ENCODE measurements at places on chromosomes 16 and 17. TPM values are rescaled to one million over a fixed set of nuclear protein-coding genes. Genes with fewer than 3 reads are reported as not detected.

- H3K27me3 ChIP-seq = no peaks in the 10 kb centered on the region
- no peak overlapping the region for H3K4me3 ChIP-seq
- no peak for DNase-seq
- H3K36me3 ChIP-seq = no peaks in the 10 kb centered on the region
These were observed 453 bp upstream of the WFIKKN1 start for GRCh38 chr16:630249-630814.

DNA sequence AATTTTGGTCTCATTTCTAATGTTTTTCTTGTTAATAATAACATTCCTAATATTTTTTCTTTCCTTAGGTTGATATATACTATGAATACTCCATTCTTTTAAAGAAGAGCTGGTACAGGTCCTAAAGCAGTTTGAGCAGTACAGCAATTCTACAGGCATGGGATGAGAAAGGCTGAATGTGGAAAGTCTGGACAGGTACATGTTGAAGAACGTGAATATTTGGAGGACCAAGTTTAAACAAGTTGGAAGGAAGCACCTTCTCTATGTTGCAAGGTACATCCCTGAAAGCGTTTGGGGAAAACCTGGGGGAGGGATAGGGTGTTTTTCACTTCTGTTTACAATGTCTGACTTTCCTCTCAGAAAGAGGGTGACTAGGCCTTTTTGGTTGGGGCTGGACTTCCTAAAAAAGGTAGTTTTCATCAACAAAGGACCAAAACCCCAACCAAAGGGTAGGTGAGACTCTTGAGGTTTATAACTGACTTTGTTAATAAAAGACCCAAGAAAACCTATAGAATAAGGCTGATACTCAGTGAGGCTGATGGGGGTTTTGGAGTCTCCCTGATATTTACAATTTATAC, 95.9 kb upstream of the AXIN2 start:
- no peaks in the 10 kb centered on the region for H3K36me3 ChIP-seq
- no peak overlapping the region for H3K27ac ChIP-seq
- no peak overlapping the region for H3K4me3 ChIP-seq
- DNase-seq = no peak

DNA sequence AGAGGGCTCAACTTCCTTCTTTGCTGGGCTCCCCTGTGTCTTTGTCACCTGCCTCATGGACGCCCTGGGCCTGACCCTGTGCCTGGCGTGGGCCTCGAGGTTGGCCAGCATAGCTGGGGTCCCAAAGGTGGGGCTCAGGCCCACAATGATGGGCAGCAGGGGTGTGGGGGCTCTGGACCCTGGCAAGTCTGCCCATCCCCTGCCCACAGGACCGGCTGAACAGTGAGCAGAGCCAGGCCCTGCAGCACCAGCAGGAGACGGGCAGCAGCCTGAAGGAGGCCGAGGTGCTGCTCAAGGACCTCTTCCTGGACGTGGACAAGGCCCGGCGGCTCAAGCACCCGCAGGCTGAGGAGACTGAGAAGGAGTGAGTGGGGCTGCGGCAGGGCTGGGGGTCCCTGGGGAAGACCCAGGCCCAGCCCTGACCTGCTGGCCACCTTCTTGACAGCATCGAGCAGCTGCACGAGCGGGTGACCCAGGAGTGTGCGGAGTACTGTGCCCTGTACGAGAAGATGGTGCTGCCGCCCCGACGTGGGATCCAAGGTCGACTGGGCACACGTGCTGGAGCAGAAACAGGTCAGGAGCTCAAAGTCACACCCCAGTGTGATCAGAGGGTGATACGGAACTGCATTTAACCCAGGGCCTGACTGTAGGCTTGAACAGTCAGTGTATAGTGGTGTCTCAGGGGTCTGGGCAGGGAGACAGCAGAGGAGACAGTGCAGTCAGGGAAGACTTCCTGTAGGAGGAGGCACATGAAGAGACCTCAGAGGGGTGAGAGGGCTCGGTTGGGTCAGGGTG, 3.8 kb downstream of the EVPLL start:
- H3K4me3 ChIP-seq = no peak overlapping the region
- peaks cover 6% of the 10 kb centered on the region for H3K4me1 ChIP-seq
- H3K27me3 ChIP-seq = peaks cover 11% of the 10 kb centered on the region
- no peak for DNase-seq
- no peaks in the 10 kb centered on the region for H3K36me3 ChIP-seq
- no peak overlapping the region for H3K27ac ChIP-seq

- DNase-seq = no peak
- peaks cover 30% of the 10 kb centered on the region for H3K4me1 ChIP-seq
These were observed at the start of gene IGF2BP1 for GRCh38 chr17:48997103-48997826. IGF2BP1 (plus strand) TSS chr17:48997385; CDS start chr17:48997746, 361 bp downstream.

- no peak overlapping the region for H3K27ac ChIP-seq
- H3K4me1 ChIP-seq = peaks cover 6% of the 10 kb centered on the region
- no peak for DNase-seq
- no peaks in the 10 kb centered on the region for H3K36me3 ChIP-seq
These were observed 24.5 kb upstream of the HS3ST2 start for GRCh38 chr16:22789281-22789945.

DNA sequence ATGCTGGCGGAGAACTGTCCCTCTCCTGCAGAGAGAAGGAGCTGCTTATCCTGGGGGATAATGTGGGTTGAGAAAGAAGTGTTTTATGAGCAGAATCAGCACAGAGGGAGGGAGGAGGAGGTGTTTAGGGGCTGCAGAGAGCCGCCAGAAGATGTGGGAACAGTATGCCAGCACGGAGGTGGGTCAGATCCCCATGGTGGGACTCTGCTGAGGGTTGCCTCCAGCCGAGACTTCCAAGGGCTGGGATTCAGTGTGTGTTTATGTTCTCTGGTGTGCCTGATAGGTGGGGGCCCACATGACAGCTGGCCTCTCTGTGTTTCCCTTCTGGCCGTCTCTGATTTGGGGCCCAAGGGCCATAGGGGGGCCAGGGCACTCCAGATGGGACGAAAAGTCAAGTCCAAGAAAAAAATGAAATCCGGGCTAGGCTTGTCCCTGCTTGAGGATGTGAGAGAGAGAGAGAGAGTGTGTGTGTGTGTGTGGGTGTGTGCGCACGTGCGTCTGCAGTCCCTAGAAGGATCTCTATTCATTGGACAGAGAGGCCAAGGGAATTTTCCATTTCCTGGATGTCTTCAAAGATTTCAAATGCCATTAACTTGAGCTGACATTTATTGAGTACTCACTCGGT, 21.6 kb downstream of the PRKCB start:
- H3K4me1 ChIP-seq = peaks cover 70% of the 10 kb centered on the region
- H3K27ac ChIP-seq = no peak overlapping the region
- H3K27me3 ChIP-seq = no peaks in the 10 kb centered on the region
- H3K36me3 ChIP-seq = peaks cover 46% of the 10 kb centered on the region

DNA sequence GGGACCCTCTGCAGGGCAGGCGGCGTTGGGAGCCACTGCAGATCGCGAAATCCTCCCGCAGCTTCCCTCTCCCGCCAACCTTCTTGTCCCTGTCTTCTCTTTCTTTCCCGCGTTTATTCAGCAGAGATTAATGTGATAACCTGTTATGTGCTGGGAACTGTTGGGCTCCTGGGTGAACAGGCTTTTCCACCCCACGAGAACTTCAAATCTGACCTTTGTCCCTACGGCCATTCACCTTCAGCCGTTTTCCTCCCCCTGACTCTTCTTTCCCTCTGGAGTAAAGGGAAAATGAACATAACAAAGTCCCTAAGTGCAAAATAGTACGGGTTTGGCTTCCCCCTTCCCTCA, 15.2 kb upstream of the KPNA2 start:
- H3K4me1 ChIP-seq = peaks cover 20% of the 10 kb centered on the region
- peaks cover 5% of the 10 kb centered on the region for H3K27me3 ChIP-seq
- H3K4me3 ChIP-seq = peak overlapping the region; percentile 85
- DNase-seq = no peak
- H3K36me3 ChIP-seq = peaks cover 2% of the 10 kb centered on the region
- H3K27ac ChIP-seq = peak overlapping the region; percentile 91

DNA sequence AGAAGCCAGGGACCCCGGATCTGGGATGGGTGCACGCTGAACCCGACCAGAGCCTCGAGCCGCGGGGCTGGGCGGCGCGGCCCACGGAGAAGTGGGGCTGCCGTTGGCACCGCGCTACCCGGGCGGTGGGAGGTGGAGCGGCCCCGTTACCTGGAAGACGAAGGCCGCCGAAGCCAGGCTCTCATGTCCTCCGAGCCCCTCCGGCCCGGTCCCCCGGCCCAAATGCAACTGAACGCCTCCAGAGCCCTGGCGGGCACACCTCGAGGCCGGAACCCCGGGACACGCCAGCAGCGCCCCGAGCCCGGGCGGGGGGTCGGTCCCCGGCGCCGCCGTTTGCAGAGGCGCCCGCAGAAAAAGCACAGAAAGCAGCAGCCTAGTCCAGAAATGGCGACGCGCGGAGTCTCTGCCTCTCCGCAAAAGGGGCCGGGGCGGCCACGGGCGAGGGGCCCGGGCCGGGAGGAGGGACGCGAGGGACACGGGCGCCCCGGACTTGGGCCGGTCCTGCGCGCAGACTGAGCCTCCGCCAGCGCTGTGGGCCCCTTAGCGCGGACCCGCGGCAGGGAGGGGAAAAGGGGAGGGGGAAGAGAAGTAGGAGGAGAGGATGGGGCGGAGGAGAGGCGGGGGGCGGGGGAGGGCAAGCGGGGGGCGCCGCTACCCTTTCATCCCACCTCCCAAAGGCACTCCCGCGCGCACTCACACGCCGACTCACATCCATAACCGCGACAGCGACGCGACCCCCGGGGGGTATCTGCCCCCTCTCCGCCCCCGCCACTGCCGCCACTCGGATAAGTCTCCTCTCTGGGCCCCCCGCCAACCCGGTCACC, 1.4 kb downstream of the AXIN2 start:
- no peaks in the 10 kb centered on the region for H3K36me3 ChIP-seq
- peak overlapping the region; percentile 38 for H3K4me3 ChIP-seq
- peaks cover 6% of the 10 kb centered on the region for H3K27me3 ChIP-seq
- DNase-seq = no peak

GRCh38 chr17:73690676-73691075, 46.4 kb upstream of the SDK2 start:
- H3K36me3 ChIP-seq = no peaks in the 10 kb centered on the region
- H3K4me1 ChIP-seq = peaks cover 4% of the 10 kb centered on the region
- H3K27ac ChIP-seq = no peak overlapping the region
- H3K27me3 ChIP-seq = peaks cover 5% of the 10 kb centered on the region
- no peak overlapping the region for H3K4me3 ChIP-seq

GRCh38 chr17:73132085-73132492, 32.7 kb upstream of the SSTR2 start:
- no peaks in the 10 kb centered on the region for H3K27me3 ChIP-seq
- no peak overlapping the region for H3K27ac ChIP-seq
- DNase-seq = no peak
- H3K4me1 ChIP-seq = no peaks in the 10 kb centered on the region

DNA sequence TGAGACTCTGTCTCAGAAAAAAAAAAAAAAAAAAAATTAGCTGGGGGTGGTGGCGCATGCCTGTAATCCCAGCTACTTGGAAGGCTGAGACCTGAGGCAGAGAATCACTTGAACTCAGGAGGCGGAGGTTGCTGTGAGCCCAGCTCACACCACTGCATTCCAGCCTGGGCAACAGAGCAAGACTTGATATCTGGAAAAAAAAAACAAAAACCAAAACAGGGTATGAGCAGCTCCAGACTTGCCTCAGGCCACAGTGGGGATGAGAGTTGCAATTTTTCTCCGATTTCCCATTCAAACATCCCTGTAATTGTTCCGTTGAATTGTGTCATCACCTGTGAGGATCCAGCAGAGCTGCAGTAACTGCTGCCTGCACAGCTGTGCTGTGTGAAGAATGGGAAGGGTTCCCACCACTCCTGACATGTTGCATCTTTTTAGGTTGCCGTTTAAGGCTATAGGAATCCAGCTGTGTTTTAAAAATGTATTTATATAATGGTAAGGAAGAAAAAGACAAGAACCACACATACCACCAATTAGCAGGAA, 150.0 kb downstream of the VPS53 start:
- H3K4me1 ChIP-seq = peaks cover 10% of the 10 kb centered on the region
- H3K27ac ChIP-seq = no peak overlapping the region
- no peaks in the 10 kb centered on the region for H3K27me3 ChIP-seq
- H3K4me3 ChIP-seq = no peak overlapping the region
- no peak for DNase-seq
- peaks cover 26% of the 10 kb centered on the region for H3K36me3 ChIP-seq

- H3K36me3 ChIP-seq = peaks cover 36% of the 10 kb centered on the region
- no peaks in the 10 kb centered on the region for H3K4me1 ChIP-seq
- H3K27ac ChIP-seq = no peak overlapping the region
- H3K4me3 ChIP-seq = no peak overlapping the region
- no peak for DNase-seq
These were observed 108.8 kb downstream of the CCDC182 start for GRCh38 chr17:57636274-57636673.

- no peak for DNase-seq
- H3K36me3 ChIP-seq = no peaks in the 10 kb centered on the region
- H3K4me1 ChIP-seq = no peaks in the 10 kb centered on the region
- no peak overlapping the region for H3K4me3 ChIP-seq
- H3K27ac ChIP-seq = no peak overlapping the region
These were observed 143.5 kb upstream of the HLF start for GRCh38 chr17:55121268-55121667.

GRCh38 chr17:42704490-42704836, 22.1 kb downstream of the CNTNAP1 start:
- H3K4me1 ChIP-seq = peaks cover 25% of the 10 kb centered on the region
- no peaks in the 10 kb centered on the region for H3K27me3 ChIP-seq
- DNase-seq = no peak

GRCh38 chr16:89808475-89808874, 8.0 kb downstream of the FANCA start:
- H3K4me3 ChIP-seq = no peak overlapping the region
- no peak overlapping the region for H3K27ac ChIP-seq
- H3K4me1 ChIP-seq = peaks cover 5% of the 10 kb centered on the region
- H3K36me3 ChIP-seq = peaks cover 38% of the 10 kb centered on the region

- H3K27ac ChIP-seq = no peak overlapping the region
- no peak for DNase-seq
- H3K27me3 ChIP-seq = no peaks in the 10 kb centered on the region
These were observed 75.1 kb downstream of the SHISA9 start for GRCh38 chr16:12976496-12976895.

GRCh38 chr17:73311428-73311780, 397 bp downstream of the CDC42EP4 start:
- H3K27me3 ChIP-seq = peaks cover 20% of the 10 kb centered on the region
- H3K4me1 ChIP-seq = peaks cover 18% of the 10 kb centered on the region
- H3K36me3 ChIP-seq = no peaks in the 10 kb centered on the region
- H3K27ac ChIP-seq = no peak overlapping the region
- H3K4me3 ChIP-seq = peak overlapping the region; percentile 77

- no peak for DNase-seq
- no peak overlapping the region for H3K27ac ChIP-seq
- H3K4me3 ChIP-seq = no peak overlapping the region
- H3K4me1 ChIP-seq = peaks cover 24% of the 10 kb centered on the region
These were observed 5.4 kb downstream of the ABR start for GRCh38 chr17:1174263-1174880.

GRCh38 chr16:30066761-30067583, 1.4 kb downstream of the ALDOA start:
- H3K4me3 ChIP-seq = peak overlapping the region; percentile 99
- H3K27me3 ChIP-seq = no peaks in the 10 kb centered on the region
- peaks cover 47% of the 10 kb centered on the region for H3K4me1 ChIP-seq
- no peak for DNase-seq

- no peak for DNase-seq
- H3K4me1 ChIP-seq = no peaks in the 10 kb centered on the region
- H3K27me3 ChIP-seq = peaks cover 3% of the 10 kb centered on the region
These were observed 113.9 kb upstream of the FOXF1 start for GRCh38 chr16:86396422-86396821.

Gene KRT32
- total RNA-seq = not detected

Gene GINS2
- 53.5 TPM for total RNA-seq

Gene UTS2R
- not detected for total RNA-seq

Gene HCRT
- total RNA-seq = not detected

Gene IL21R
- 23.5 TPM for total RNA-seq

Gene ADAD2
- total RNA-seq = not detected

Gene DUS1L
- total RNA-seq = 127 TPM

Gene BRIP1
- total RNA-seq = 25.9 TPM

Gene TMC7
- total RNA-seq = not detected

Gene VMO1
- not detected for total RNA-seq

Gene TBC1D28
- total RNA-seq = not detected

Gene CCL3
- 4.2 TPM for total RNA-seq

Gene MYL11
- 1.3 TPM for total RNA-seq

Gene KCNJ2
- total RNA-seq = not detected

Gene NPIPB2
- 12.0 TPM for total RNA-seq

Data from activated CD8-positive, alpha-beta T cell treated with anti-CD3 and anti-CD28 coated beads, Interleukin-2, amount 10 ng/mL, durations not matched to agents 7 days and 5 days (primary cell).